ENCODE measurements at places on chromosomes 11 and 22.

- DNase-seq, result no peak
These were observed 2.3 kb downstream of the POLR2L start for GRCh38 chr11:839875-840617.

- DNase-seq, result no peak
These were observed 79.7 kb downstream of the PPFIBP2 start for GRCh38 chr11:7593481-7593880.

GRCh38 chr11:130202009-130202817 lies 42.6 kb downstream of the ST14 start:
- DNase-seq, result no peak

- DNase-seq, result no peak
These were observed 11.0 kb downstream of the IL17REL start for GRCh38 chr22:50001388-50002231.

DNA sequence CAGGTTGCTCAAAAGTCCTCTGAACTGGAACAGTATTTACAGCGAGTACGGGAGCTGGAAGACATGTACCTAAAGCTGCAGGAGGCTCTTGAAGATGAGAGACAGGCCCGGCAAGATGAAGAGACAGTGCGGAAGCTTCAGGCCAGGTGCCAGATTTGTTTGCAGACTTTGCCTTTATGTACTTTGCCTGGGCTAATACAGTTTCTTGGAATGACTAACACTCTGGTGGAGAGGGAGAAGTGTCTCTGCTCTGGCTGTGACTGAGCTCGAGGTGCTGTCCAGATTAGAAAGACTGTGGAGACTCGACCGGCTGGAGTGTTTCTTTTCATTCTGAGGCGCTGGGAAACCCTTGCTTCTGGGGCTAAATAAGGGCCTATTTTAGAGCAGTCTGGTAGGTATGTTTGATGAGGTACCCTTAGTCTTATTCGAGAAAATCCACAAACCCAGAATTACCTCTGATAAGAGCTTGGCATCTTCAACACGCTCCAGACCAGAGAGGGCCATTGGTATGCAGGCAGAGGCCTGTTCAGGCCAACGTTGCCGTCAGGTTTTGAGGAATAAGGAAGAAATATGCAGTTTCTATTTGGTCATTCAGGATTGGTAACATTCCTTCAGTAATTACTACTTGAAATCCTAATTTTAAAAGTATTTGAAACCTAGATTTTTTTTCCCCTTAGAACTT lies 76.5 kb downstream of the SWAP70 start:
- DNase-seq, result no peak

- no peak for DNase-seq
These were observed 17.2 kb upstream of the OR5B21 start for GRCh38 chr11:58525037-58525614.
